Stimulated activated CD8-positive, alpha-beta memory T cell treated with anti-CD3 and anti-CD28 coated beads, Interleukin-15, amount 100 ng/mL, for 4 hours (primary cell): ENCODE measurements at places on chromosomes 11 and 22.

- DNase-seq = no peak
Observed at GRCh38 chr11:71148716-71149115, 103.7 kb downstream of the SHANK2 start.

DNA sequence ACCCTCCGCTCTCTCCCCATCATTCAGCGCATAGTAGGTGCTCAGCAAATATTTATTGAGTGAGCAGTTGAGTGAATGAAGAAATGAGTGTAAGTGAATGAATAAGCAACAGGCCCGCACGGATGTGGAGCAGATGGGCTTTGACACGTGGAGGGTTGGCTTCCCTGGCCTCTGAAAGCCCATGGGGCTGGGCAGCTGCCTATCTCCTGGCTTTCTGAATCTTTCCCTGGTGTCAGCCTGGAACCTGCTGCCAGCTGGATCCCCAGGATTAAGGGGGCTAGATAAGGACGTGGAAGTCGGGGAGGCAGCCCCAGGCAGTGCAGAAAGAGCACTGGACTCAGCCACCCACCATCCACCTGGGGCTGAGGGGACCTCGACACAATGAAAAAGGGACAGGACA, 12.6 kb downstream of the IL2RB start:
- no peak for DNase-seq

GRCh38 chr11:1988667-1989317, 8.8 kb downstream of the H19 start:
- DNase-seq = no peak

DNA sequence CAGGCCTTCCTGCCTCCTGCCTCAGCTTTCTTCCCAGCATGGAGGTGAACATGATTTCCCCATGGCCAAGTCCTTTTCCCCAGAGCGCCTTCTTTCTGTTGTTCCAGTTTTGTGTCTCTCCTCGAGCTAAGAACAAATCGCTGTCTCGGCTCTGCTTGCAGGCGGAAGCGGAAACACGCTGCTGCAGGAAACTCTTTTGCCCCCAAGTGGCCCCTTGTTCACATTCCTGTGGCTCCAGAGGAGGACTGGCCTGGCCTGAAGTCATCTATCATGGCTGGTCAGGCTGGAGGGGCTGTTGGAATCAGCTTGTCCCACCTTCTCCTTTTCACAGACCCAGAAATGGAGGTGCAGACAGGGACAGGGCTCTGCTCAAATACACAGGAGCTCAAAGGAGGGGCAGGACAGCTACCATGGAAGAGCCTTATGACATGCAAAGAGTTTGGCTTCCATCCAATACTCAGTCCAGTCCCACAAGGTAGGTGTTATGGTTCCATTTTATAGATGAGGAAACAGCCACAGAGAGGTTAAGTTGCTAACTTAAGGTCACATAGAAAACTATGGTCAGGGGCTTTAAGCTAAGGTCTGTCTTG, 182.2 kb upstream of the SYT13 start:
- no peak for DNase-seq

DNA sequence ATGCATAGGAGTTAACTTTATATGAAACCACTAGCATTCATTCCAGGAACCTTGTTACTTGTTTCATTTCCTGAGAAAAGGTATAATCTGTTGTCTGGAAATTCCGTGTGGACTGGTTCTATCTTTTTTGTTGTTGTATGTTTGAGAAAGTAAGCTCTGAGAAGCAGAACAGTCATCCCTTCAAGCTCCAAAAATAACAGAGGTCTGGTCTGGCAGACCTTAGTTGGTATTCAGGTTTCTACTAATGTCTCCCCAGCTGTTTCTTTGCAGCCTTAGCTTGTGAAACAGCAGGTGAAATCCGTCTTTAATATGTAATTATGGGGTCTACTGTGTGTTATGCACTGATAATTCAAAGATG, 2.4 kb downstream of the RNF121 start:
- DNase-seq = no peak

DNA sequence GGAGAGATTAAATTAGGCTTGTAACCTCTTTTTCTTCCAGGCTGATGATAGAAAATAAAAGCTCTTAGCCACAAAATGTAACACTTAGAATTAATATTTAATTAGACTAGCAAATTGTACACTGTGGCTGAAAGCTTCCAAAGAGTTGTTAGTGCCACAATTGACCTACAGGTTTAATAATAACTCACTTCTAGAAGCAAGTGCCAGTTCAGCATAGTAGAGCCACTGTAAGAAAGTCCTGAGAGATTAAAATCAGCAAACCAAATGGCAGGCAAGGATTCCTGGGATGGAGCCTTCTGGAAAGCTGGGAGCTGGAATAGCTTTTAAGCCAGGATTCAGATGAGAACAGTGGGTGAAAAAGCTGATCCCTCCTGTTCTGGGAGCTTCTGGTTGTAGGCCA, 131.0 kb downstream of the ELP4 start:
- no peak for DNase-seq

- DNase-seq = peak; percentile 42
Observed at GRCh38 chr11:64148226-64148916, 17.5 kb downstream of the MACROD1 start.

- no peak for DNase-seq
Observed at GRCh38 chr22:20111689-20112622, 3.9 kb upstream of the RANBP1 start.

DNA sequence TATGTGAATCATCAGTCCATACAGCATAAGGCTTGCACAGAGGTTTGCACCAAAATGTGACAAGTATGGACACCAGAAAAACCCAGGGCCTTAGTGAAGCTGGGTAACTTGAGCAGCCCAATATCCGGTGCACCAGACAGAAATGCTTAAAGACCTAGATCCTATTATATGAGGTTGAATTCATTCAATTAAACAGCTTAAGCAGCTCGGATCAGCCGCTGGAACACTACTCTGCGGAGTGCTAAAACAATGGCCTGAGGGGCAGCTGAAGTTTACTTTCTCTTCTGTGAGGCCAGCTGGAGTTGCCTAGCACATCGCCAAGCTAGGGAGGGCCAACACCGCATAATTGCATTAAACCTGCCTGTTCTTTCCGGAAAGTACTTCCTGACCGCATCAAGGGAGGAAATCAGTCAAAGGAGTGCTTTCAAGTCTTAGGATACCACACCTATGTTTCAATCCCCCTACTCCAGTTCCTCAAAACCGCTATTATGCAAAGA, 17.0 kb upstream of the FAM181B start:
- no peak for DNase-seq

- DNase-seq = no peak
Observed at GRCh38 chr11:124643605-124644425, 21.2 kb downstream of the TBRG1 start.

- DNase-seq = no peak
Observed at GRCh38 chr11:102911758-102912481, 37.1 kb upstream of the MMP12 start.

DNA sequence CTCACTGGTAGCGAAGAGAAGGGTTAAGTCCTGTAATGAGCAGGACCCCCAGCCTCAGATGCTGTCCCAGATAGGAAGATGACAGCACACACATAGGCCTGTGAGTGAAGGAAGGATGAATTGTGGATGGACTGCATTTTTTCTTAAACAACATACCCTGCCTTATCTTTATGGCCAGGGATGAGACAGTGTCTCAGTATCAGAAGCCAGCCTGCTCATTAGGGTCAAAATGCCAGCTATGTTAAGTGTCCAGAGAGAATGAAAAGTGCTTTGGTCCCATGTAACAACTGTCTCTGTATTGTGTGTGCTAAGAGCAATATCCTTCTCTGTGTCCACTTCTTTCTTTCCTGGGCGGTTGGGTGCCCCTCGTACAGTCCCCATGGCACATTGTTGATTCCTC, 30.2 kb downstream of the PPFIBP2 start:
- no peak for DNase-seq

DNA sequence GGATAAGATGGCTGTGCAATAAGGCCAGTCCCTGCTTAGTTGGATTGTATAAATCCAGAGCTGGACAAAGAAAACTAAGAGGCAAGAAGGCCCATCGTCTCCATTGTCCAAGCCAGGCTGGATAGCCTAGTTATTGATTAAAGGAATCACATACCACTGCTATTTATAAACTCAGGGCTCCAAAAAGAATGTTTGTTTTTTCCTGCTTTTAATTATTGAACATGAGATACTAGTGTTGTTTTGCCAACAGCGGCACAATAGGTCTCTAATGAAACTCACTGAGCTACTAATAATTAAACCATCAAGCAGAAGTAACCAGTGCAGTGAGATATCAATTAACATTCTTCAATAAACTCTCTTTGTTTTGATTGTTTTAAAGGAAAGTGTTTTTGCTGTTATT, 259.7 kb downstream of the INSC start:
- DNase-seq = no peak

DNA sequence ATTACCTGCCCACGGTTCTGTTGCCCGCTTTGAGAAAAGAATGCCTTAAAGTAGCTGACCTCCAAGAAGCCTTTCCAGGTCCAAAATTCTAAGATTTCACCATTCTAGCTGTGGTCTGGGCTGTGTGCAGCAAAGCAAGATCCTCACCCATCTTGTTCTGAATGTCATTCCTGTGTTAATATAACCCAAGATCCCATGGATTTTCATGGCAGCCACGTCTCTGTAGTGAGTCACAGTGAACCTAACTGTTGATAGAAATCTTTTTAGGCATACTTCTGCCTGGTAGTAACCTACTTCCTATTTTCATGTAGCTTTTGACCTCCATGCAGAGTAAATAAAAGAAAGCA, 210.0 kb downstream of the NAV2 start:
- DNase-seq = no peak

DNA sequence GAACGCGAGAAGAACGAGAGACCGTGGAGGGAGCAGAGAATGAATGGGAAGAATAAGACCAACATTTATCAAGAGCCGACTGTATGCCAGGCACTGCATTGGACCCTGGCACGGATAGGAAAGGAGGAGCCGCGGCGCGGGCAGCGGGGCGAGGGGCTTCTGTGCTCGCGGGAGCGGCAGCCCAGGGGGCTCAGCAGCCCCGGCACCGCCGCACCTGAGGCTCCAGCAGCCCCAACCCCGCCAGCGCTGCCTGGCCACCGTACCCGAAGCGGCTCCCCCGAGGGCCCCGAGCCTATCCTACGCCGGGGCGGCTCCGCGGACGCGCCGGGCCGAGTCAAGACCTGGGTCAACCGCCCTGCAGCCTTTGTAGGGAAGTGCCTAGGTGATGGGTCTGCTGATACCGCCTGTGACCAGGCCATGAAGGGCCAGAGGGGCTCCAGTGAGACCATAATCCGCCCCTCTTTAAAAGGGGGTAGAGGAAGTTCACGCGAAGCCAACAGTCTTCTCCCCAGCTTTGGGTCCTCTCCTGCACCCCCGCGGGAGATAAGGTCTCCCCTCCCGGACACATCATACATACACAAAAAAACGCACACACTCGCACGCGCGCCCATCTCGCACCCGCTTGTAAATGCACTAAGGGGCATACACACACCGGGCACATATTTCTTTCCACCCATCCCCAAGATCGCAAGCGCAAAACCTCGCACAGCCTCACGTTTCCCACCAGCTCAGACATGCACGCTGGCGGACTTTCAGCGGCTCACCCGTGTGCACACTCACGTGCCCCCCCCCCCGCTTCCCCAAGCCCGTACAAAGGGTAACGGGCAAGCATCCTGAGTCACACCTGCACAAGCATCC, 935 bp upstream of the RTN4RL2 start:
- no peak for DNase-seq

GRCh38 chr22:50622723-50623327, 5.1 kb downstream of the ARSA start:
- DNase-seq = no peak

DNA sequence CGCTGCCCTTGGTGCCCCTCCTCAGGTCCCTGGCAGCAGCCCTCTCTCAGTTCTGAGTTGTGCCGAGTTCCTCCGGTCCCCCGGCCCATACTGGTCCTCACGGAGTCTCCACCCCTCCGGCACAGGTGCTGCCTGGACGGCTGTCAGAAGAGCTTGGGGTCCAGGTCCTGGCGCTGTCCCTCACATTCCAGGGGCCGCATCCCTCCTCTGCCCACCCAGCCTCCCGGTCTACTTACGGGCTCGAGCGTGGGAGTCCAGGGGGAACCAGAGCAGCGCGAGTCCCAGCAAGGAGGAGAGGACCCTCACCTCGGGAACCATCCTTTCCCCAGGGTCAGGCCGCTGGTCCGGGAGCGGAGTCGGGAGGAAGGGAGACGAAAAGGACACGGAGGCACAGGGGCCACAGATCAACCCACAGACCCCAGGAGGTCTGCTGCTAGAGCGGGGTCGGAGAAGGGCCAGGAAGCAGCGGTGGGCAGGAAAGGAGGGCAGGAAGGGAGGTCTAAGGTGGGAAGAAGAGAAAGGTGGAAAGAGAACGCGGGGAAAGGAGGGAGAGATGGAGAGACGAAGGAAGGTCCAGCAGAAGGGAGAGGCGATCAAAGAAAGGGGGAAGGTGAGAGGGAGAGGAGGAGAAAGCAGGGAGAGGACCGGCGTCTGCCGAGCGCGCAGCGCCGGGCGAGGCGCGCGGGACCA, 510 bp downstream of the CHRDL2 start:
- DNase-seq = no peak

- no peak for DNase-seq
Observed at GRCh38 chr22:46515208-46516111, 22.0 kb downstream of the CELSR1 start.

GRCh38 chr11:34910817-34911216, 5.4 kb downstream of the APIP start:
- DNase-seq = no peak

- no peak for DNase-seq
Observed at GRCh38 chr11:34266090-34266912, 91.5 kb downstream of the ABTB2 start.

DNA sequence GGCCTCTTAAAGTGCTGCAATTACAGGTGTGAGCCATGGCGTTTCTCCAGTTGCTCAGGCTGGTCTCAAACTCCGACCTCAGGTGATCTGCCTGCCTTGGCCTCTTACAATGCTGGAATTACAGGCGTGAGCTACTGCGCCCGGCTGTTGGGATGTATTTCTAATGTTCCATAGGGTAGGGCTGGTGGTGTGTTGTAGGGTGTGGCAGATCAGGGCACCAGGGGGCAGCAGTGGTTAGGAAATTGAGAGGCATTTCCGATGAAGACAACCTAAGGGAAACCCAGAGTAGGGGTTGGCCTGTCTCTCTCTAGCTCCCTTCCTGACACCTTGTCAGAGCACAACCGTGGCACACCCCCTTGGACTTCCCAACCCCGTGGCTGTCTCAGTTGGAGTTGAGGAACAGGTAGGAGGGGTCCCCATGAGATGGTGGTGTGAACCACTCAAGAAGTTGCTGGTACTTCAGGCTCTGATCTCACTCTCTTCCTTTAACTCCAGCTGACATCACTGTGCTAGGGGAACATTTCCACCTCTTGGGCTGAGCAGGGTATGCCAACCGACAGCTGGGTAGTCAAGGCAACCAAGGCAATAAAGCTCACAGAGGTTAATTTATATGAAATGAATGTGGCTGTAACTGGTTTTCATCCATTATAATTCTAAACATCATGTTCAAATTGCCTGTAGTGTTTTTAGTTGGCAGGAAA, 33.0 kb downstream of the YWHAH start:
- DNase-seq = peak; percentile 23

GRCh38 chr22:45125188-45125587, 38.5 kb upstream of the NUP50 start:
- no peak for DNase-seq

GRCh38 chr11:62452839-62453468, 34.1 kb downstream of the SCGB1A1 start:
- DNase-seq = no peak

GRCh38 chr11:77086521-77087472, 15.8 kb upstream of the OMP start:
- DNase-seq = no peak
